ENCODE measurements at places on chromosomes 1 and 21.

DNA sequence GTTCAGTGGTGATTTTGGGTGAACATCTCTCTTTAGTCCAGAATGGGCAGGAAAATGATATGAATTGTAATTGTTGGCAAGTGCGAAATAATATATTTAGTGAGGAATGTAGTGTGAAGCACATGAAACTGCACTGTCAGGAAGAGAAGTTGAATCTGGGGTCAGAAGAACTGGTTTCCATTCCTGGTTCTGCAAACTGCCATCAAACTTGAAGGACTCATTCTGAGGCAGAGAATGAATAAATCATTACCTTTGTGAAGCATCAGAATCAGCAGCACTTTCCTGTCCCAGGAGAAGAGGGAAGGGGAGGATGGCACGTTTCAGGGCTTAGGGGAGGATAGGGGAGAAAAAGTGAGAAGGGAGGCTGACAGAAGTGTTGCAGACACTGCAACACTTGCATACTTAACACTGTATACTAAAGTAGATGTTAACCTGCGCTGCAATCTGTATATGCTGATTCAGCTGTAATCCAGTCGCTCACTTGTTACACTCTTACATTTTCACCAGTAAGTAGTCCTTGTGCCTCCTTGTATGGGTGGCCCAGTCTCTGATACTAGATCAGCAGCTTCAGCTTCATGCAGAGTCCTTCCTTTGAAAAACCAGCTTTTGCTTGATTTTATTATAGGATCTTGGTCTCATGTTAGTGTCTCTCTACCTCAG, 10.5 kb upstream of the RPTN start:
- DNase-seq = no peak

- DNase-seq = no peak
These were observed 65.8 kb downstream of the CD247 start for GRCh38 chr1:167452483-167452882.

DNA sequence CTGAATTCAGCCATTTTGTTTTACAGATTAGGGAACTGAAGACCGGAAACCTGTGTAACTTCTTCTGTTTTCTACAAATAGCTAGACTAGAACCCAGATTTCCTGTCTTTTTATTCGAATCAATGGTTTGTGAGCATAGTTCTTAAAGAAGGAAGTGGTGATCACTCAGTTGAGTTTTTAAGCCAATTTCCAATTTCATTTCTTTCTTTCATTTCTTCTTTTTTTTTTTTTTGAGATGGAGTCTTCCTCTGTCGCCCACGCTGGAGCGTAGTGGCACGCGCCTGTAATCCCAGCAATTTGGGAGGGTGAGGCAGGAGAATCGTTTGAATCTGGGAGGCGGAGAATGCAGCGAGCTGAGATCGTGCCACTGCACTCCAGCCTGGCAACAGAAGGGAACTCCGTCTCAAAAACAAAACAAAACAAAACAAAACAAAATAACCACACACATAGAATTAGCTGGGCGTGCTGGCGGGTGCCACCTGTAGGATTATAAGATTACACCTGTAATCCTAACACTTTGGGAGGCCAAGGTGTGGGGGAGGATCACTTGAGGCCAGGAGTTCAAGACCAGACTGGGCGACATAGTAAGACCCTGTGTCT, 3.0 kb upstream of the MDM4 start:
- DNase-seq = peak; percentile 52

- no peak for DNase-seq
These were observed 31.7 kb upstream of the TMEM125 start for GRCh38 chr1:43238085-43238484.

GRCh38 chr1:2561898-2562895, 6.0 kb downstream of the TNFRSF14 start:
- no peak for DNase-seq

DNA sequence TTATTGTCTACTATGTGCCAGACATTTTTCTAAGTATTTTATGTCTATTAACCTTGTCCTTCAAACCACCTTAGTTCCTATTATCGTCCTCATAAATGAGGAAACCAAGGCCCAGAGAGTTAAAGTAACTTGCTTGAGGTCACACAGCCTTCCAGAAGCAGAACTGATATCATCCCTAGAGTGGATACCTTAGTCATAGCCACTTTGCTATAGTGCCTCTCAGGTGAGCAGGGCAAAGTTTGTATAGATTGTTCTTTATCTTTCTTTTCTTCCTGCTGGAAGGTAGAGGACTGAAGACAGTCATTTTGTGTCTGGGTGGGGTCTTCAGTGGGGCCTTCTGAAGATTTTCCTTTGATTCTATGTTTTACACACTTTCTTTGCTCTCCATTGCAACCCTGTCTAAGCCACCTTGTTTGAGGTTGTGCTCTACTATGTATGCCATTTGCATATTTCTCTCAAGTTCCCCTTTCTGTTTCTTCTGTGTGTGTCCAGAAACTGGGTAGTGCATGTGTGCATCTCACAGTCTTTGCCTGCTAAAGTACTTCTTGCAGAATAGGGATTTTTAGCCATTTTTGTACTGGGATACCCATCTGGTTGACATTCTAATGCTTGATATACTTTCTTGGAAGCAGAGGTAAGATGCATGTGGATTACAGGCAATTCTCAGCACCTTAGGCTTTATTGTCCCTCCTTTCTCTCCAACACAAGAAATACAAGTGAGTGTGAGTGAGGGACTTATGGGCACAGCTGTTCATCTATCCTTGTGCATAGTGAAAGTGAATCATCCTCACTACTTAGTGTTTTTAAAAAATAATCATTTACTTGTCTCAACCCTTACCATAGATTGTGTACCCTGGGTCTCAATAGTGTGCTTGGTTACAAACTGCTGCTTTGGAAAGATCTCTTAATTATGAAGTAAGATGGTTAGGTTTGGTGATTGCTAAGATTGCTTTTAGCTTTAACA, 207.6 kb upstream of the HMCN1 start:
- no peak for DNase-seq

DNA sequence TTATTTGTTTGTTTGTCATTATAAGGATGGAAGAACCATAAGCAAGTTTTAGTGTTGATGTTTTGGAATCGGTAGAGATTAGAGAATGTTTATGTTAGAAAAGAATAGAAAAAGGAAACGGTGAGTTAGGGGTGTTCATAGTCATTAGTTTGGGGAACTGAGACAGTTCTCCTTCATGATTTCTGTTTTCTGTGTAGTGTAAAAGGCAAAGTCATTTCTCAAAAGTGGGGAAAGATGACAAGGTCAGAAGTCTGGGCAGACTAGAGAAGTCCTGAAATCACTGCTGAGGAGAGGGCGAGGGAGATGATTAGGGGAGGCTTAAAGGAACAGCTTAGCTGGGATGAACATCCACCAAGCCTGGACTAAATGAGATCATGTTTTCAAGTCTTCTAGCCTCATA, 498.9 kb downstream of the TTLL7 start:
- no peak for DNase-seq

GRCh38 chr1:59238333-59238934, 58.5 kb upstream of the FGGY start:
- DNase-seq = no peak

- no peak for DNase-seq
These were observed 77.9 kb downstream of the OMA1 start for GRCh38 chr1:58468612-58469011.

- DNase-seq = no peak
These were observed 12.0 kb downstream of the DENND1B start for GRCh38 chr1:197763307-197763706.

DNA sequence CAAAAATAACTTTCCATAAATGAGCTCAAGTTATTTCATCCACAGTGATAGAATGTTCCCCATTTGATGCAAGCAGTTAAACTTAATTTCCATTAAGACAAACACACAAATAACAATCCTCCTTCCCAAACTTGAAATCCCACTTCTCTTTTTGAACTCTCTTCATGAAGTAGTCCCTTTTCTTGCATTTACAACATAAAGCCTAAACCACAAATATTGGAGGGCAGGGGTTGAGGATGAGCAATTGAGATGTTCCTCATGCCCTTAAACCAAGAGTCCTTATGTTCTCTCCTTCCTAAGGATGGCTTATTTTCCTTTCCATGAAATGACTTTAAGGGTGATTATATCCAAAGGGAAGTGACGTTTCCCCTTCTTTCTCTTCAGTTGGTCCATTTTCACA, 228.8 kb downstream of the DISC1 start:
- DNase-seq = no peak

GRCh38 chr1:212470059-212470458, 37.3 kb downstream of the NENF start:
- no peak for DNase-seq

GRCh38 chr1:44263568-44264450, 50.5 kb downstream of the DMAP1 start:
- no peak for DNase-seq

- no peak for DNase-seq
These were observed 352.9 kb upstream of the NCAM2 start for GRCh38 chr21:20645344-20645743.

DNA sequence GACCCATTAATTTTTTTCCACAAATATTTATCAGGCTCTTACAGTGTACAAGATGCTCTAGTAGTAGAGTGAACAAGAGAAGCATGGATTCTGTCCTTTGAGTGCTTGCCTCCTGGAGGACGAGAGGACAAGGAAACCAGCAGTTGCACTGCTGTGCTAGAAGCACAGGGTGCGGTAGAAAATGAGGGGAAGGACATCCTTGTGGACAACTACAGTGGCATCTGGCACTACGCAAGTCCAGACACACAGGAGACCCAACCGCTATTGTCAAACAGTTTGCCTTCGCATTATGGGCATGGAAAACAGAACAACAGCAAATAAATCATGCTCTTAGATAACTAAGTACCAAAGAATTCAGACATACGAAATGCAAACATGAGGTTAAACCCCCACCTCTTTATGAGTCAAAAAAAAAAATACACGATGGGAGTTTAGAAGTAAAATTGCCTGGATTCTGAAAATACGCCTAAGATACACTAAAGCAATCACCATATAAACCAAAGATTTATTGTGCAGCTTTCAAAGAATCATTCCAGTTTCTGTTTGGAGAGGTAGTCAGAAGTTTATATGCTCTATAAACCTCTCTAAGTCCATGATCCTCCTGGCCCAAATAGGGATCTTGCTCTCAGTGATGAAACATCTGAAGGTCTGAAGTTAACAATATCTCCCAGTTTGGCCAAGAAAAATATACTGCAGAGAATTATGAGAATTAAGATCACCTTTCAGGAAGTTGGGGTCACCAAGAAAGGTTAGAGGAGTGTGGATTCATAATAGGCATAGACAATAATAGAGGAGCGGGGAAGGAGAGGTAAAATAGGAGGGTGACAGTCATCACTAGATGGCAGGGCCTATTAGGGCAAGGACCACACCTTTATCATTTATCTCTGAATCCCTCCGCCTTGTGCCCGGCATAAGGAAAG, 307.8 kb downstream of the NFIA start:
- DNase-seq = no peak

DNA sequence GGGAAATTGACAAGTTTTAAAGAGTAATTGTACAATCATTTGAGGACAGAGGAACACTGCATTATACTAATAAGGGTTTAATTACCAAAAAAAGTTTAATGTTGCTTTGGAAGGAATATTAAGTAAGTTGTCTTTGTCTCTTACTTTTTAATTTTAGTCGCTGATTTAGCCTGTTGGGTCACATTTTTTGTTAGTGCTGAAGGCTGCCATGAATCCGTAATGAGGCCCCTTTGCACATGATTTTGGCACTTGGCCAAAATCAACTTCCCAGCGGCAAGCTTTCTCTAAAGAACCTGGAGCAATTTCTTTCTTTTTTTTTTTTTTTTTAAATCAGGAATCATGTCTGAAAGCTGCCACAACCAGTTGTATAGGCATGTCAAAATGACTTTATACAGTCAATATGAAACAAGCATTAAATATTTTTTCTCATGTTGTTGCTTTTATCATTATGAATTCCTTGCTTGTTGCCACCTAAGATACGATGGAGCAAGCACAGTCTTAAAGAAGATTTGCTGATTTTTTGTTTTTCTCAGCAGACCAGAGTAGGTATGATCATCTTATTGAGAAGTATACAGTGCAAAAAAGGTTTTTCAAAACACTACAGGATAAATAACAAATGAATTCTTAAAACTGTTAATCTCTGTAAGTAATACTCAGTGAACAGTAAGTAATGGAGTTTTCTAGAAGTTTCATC, 690.4 kb downstream of the USP25 start:
- DNase-seq = no peak

GRCh38 chr1:21254335-21254951, 35.8 kb downstream of the ECE1 start:
- DNase-seq = no peak

DNA sequence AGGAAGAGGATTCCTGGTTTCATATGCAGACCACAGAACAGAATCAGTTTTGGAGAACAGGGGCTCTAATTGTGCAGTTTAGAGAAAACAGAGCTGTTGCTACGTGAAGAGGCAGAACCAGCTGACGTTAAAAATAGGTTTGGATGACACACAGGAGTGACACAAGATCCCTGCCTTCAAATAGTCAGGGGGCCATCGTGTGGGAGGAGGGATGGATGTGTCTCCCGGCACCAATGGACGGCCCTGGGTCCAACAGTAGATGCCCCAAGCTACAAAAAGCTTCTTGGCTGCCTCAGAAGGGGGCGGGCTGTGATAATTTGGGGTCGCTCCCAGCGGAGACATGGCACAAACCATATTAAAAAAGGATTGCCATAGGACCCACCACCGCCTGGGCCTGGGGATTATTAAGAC, 87.8 kb downstream of the MRPL37 start:
- DNase-seq = no peak

DNA sequence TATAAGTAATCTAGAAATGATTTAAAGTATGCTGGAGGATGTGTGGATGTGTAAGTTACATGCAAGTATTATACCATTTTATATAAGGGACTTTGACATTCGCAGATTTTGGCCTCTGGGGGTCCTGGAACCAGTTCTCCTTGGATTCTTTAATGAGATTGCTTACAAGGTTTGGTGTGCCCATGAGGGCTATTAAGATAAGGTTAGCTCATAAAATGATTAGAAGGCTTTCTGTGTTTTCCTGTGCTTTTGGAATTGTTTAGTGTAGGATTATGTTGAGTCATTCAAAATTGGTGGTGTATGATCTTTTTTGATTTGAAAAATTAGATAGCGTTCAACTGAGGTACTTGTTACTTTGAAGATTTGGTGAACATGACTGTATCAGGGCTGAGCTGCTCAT, 5.6 kb downstream of the USP25 start:
- no peak for DNase-seq

DNA sequence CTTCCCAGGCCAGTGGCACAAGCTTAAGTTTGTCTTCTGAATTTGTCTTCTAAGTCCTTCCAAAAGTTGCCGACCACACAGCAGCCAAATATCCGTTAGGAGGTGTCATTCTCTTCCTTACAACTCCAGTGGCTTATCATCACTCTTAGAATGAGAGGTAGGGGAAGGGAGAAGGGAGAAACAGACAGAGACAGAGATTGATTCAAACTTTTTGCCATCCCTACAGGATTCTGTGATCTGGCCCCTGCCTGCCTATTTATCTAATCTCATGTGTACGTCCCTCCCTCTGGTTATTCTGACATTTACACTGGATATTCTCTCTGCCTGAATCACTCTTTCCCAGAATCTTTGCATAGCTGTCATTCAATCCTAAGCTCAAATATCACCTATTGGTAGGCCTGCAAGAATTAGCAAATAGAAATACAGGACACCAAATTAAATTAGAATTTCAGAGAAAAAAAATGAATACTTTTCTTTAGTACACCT, 488 bp upstream of the GNL2 start:
- DNase-seq = no peak

GRCh38 chr1:110522560-110522959, 3.6 kb upstream of the KCNA10 start:
- no peak for DNase-seq

- DNase-seq = no peak
These were observed 125.9 kb upstream of the VAMP3 start for GRCh38 chr1:7644961-7645750.

All from T-helper 17 cell (primary cell).